ENCODE measurements at places on chromosomes 11 and 22.

DNA sequence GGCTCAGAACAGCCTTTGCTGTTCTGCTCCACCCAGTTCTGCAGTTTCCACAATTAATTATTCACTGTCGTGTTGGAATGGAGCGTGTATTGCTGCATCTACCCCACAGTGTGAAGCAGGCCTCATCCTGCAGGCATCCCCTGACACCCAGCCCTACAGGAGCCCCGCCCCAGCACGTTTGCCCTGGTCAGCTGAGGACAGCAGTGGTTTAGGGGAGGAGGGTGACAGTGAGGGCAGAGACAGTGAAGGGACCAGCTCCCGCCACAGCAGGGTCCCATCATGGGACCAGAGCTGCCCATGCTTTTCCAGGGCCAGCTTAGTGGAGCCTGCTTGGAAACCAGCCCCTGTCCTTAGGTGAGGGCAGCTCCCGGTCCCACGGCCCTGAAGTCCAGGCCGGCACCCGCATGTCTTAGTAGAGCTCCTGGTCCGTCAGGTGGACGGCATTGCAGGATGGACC lies 273.0 kb downstream of the TBC1D22A start:
- DNase-seq = no peak

DNA sequence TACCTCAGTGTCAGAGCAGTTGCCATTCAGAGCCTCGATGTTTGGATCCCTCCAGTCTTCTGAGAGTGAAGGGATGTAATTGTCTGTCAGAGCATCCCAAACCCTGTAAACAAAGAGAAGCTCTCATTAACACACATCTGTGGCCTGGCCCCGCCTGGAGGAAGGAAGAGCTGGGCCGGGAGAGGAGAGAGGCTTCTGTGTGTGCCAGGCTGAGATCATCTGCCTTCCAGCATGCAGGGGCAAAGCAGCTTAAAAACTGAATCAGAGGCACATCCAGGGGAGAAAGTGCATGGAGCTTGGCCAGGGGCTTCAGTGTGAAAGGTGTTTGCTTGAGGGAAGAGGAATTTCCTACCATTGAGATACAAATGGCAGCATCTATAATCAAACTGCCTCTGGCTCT lies 14.5 kb downstream of the FEZ1 start:
- no peak for DNase-seq

GRCh38 chr11:94302776-94303175 lies 1.6 kb upstream of the IZUMO1R start:
- no peak for DNase-seq

DNA sequence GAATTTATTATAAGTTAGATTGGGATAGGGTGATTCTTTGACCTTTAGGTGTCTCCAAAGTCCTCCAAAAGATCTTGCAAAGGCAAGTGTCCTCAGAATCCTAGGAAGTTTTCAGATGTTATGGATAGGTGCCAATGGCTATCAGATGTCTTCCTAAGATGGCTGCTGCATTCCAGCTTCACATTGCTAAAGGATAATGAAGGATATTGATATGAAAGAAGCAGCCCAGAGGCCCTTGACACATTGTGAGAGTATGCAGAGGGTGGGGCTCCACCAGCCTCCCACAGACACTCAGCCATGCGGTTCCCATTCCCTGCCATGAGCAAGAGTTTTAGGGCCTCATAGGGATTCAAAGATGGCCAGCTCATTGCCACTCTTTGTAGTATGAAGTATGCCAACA lies 22.3 kb upstream of the GLYATL2 start:
- DNase-seq = no peak

GRCh38 chr22:26045051-26045450 lies 124.2 kb upstream of the SEZ6L start:
- DNase-seq = no peak

DNA sequence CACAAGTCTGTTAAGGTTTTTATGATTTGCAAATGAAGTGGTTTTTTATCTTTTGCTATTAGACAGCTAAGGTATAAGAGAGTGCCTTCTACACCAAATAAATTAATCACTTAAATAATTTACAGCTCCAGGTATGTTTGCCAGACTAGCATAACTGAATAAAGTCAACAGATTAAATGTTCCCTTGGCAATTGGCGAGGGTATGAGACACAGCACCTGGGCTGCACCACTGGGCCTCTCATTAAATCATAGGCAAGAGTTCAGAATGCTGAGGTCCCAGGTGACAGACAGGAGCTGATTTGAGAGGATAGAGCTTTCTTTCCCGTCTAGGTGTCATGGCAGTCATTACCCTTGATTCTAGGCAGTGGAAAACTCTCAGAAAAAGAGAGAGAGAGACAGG lies 62.6 kb upstream of the WT1 start:
- no peak for DNase-seq

DNA sequence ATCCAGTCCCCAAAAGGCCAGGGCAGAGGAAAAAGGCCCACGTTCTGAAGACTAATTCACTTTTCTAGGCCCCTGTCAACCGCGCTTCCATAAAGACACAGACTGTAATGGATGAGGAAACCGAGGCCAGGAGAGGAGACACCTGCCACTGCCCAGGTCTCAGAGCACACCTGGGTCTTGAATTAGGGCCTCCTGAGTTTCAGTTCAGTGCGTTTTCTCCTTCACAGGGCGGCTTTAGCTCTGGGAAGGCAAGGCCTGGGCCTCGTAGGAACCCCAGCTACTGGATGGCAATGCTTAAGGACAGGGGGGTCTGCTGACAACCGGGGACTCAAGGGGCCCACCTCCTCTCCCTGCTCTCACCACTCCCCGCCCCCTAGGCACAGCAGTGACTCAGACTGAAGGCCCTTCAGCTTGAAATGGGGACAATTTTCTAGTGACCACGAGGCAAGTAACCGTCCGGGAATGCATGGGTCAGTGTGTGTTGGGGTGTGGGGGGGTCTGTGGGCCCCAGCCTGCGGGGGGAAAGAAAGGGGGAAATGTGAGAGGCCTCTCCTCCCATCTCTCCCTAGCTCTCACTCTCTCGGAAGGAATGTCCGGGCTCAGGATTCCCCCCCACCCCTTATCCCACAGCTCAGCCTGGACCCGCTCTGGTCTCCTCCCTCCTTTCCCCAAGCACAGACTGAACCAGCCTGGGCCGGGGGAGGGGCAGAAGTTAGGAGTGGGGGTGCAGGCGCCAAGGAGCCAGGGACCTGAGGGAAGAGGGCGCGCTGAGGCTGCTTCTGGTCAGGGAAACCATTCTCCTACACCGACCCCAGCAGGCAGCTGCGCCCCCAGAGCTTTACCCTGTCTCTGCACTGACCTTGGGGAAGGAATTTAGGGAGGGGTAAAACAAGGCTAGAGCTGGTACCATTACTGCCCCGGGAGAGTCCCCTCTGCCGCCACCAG lies 17.2 kb downstream of the CREB3L1 start:
- DNase-seq = no peak

DNA sequence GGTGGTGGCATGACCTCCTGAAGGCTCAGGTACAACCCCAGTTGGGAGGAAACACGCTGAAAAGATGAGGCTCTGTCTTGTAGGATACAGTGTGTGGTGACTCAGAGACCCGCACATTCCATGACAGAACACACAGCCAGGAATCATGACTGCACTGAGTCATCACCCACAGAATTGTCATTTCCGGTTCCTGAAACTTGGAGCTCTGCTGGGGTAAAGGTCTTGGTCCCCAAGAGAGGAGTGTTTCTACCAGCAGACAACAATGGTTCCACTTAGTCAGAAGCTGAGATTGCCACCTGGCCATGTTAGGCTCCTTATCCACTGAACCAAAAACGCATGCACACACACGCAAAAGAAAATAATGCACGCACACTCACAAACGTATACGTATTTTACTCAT lies 31.5 kb upstream of the CYB5R3 start:
- DNase-seq = no peak

GRCh38 chr11:56151376-56151775 lies 8.7 kb downstream of the OR8K5 start:
- no peak for DNase-seq

DNA sequence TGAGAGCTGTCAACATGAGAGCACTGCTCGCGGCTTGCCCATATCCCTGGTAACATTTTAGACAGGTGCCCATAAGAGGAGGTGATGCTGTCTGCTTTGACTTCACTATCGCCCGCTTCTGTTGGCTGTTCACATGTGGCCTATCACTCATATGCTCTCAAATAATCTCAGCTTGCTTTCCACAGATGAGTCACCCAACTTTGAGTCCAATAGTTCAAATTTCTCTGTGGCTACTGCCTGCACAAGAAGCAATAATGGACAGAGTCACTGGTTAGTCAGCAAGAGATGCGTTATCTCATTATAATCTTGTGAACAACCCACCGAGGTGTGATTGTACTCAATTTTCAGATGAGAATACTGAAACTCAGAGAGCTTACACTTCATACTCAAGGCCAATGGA lies 1714.1 kb downstream of the LRRC4C start:
- no peak for DNase-seq

GRCh38 chr11:46712874-46713576 lies 6.0 kb upstream of the F2 start:
- no peak for DNase-seq
